ENCODE measurements at places on chromosomes 11 and 22.
A peak's percentile ranks its signal among the peaks of the same experiment; 100 is the strongest.

GRCh38 chr22:30968015-30968923 is at the start of gene MORC2:
TSS of gene MORC2 (minus strand) at chr22:30968774. CDS start at chr22:30967889, 885 bp downstream.
- peak; percentile 1 for DNase-seq

- no peak for DNase-seq
Observed at GRCh38 chr11:31711137-31711536, 100.0 kb downstream of the PAX6 start.

DNA sequence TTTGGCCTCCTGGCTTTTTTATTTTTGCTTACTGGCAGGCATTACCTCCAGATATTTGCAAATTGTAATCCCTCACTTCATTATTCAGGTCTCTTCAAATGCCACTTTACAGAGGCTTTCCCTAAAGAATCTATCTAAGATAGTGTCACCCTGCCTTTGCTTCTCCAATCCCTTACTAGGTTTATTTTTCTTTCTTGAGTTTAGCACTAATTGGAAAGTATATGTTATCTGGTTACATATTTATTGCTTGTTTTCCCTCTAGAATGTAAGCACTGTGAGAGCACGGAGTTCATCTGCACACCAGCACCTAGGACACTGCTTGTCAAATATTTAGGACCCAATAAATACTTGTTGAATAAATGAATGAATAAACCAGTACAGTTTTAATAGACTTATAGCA is 3.5 kb downstream of the KIF18A start:
- DNase-seq, result no peak

DNA sequence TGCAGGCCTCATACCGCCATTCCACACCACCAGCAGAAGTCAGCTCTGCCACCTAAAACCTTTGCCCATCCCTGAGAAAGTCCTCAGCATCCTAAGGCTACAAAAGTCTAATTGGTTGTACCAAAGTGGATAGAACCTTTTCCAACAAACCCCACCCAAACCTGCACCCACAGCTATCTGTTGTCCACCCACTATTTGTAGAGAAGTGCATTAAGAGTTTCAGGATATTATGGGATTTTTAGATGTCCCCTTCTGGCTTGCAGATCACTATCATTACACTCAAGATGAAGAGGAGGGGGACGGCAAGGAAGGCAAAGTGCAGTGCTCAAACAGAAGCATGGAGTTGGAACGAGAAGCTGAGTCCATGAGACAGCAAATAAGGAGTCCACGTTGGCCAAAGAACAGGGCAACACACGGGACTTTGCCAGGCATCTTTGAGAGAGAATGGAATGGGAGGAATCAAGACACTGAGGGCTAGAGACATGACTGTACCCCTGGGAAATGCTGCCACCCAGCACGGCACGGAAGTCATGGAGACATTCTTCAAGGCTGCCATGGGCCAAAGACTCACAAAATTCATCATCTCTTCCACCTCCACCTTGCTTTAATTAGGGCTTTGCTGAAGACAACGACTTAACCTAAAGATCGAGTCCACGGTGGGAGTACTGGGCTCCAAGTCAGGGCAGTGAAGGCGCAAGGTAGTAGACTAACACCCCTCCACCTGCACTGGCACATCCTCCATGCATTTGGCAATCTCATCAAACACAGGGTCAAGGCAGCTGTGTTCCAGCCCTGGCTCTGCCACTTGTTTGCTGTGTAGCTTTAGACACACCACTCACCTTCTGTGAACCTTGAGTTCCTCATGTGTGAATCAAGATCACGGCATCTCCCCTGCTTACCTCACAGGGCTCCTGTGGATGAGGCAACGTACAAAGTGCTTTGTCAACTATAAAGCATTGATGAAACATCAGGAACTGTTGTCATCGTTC is 112.9 kb upstream of the TMEM45B start:
- DNase-seq, result no peak

GRCh38 chr22:25099202-25099601 is 100.5 kb upstream of the CRYBB3 start:
- no peak for DNase-seq

DNA sequence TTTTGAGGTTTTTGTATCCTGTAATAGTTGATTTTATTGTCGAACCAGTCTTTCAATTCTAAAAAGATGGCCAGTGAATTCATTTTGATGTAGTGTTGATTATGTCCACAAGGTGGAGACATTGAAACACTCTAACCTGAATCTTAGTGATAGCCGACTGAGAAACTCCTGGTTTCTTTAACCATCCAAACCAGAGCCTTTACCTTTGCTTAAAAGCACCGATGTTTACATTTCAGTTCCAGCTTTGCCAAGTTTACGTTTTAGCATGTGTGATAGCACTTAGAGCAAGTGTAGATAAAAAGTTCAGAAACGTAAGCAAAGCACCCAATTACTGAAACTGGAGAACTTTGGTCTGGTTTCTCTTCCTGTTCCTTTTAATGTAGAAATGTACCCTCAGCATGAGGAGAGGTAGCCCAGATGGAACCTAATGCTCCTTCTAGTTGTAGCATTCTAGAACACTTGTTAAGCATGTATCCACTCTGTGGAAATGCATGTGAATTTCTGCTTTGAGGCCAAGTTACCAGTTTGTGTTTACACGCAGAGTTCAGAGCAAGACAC is 208.6 kb downstream of the DBX1 start:
- no peak for DNase-seq

GRCh38 chr11:28243581-28243980 is 135.4 kb downstream of the METTL15 start:
- DNase-seq, result no peak

DNA sequence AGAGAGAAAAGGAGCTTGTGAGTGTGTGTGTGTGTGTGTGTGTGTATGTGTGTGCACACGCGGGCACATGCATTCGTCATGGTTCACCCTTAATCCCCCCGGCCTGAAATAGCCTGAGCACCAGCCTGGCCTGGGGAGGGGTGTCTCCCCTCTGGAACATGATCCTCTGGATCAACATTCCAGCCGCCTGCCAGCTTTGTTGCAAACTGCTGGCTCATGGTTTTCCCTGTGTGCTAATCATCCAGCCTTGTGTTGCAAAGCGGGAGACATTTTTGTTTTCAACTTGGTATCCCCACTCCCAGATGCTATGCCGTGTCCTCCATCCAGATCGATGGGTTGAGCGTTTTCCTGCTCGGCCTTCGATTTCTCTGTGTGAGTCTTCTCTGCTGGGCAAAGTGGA is 94.3 kb downstream of the FEZ1 start:
- no peak for DNase-seq

DNA sequence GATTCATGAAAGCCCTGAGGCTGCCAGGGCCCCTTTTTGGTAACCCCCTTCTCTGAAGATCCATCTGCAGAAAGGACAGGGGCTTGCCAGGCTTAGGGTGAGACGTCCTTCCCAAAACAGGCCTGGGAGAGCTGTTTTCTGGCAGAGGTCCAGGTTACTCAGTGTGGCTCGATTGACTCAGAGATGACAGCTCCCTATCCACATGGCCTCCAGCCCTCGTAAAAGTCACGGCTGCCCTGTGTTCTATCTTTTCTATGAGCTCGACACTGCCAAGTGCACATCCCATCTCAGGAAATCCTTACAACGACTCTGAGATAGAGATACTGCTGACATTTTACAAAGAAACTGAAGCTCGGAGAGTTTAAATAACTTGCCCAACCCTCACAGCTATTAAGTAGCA is 20.4 kb downstream of the ADAMTS8 start:
- DNase-seq, result no peak

GRCh38 chr11:36791957-36792356 is 193.9 kb upstream of the RAG2 start:
- DNase-seq, result no peak
